ENCODE measurements at places on chromosomes 13 and 19.

- DNase-seq: no peak
Observed at GRCh38 chr19:558770-559439, 13.5 kb upstream of the BSG start.

DNA sequence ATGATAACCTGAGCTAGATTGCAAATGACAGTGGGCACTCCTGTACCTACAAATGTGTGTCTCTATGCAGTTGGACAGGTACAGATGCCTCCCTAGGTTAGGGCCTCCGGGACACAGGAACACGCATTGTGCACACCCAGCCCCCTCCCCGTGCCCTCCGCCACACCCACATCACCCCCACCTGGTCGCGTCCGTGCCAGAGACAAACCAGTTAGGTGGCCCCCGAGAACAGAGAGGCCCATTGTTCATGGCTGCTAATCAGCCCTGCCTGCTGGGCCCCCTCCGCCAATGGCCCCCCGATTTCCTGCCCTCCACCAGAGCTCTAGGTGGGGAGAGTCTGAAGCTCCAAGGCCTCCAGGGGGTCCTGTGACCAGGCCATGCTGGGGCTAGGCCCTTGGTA lies 13.7 kb downstream of the NRTN start:
- DNase-seq: no peak

DNA sequence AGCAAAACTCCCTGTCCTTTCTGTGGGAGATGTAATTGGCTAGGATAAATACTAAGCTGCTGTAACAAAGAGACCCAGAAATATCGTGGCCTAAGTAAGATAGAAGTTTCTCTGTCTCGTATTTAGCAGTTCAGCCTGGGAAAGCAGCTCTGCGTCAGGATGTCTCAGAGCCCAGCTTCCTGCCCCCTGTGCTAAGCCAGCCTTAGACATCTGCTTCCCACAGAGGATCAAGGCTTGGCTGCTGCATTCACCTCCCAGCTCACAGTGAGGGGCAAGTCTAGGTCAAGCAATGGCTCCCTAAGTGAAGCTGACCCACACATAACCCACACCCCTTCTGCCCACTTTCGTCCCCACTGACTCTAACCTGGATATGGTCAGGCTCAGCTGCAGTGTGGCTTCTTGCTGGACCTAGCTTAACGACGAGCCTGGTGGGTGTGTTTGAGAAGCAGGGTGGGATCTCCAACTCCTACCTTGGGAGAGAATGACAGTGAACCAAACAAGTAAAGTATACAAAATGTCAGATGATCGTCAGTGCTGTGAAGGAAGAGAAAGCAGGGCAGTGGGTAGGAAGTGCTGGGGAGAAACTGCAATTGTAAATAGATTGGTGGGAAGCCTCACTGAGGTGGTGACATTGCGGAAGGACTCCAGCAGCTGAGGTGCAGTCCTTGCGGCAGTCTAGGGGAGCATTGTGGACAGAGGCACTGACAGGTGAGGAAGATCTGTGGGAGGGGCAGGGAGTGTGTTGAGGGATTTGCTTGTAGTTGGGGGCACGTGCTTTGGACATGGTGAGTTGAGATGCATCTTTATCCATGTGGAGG lies 82.9 kb downstream of the TNFRSF19 start:
- no peak for DNase-seq

GRCh38 chr19:15843203-15843893 lies 27.9 kb upstream of the OR10H1 start:
- peak; percentile 22 for DNase-seq

DNA sequence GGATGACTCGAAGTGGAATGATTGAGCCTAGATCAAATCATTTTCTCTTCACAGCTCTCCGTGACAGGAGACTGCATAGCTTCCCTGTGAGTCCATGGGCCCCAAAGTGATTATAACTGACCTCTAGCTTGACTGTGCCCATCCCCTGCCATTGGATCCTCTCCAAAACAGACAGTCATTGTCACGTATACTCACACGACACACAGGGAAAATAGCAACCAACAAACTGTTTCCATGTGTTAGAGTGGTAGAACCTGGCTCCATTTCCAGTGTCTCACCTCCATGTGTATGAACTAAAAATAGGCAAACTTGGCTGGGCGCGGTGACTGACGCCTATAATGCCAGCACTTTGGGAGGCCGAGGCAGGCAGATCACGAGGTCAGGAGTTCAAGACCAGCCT lies 48.8 kb upstream of the NPAS1 start:
- DNase-seq: no peak

DNA sequence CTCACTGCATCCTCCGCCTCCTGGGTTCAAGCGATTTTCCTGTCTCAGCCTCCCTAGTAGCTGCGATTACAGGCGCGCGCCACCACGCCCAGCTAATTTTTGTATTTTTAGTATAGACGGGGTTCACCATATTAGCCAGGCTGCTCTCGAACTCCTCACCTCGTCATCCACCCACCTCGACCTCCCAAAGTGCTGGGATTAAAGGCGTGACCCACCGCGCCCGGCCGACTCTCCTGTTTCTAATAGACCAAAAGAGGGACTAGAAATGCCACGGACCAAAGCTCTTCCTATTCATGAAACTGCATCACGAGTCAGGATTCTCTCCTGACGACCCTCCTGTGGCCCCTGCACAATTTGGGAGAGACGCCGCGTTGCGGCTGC lies 563 bp downstream of the ZNF43 start:
- no peak for DNase-seq

- no peak for DNase-seq
Observed at GRCh38 chr19:35937345-35938281, 1.4 kb downstream of the LRFN3 start.

GRCh38 chr13:76637641-76638141 lies 248.5 kb downstream of the KCTD12 start:
- no peak for DNase-seq

DNA sequence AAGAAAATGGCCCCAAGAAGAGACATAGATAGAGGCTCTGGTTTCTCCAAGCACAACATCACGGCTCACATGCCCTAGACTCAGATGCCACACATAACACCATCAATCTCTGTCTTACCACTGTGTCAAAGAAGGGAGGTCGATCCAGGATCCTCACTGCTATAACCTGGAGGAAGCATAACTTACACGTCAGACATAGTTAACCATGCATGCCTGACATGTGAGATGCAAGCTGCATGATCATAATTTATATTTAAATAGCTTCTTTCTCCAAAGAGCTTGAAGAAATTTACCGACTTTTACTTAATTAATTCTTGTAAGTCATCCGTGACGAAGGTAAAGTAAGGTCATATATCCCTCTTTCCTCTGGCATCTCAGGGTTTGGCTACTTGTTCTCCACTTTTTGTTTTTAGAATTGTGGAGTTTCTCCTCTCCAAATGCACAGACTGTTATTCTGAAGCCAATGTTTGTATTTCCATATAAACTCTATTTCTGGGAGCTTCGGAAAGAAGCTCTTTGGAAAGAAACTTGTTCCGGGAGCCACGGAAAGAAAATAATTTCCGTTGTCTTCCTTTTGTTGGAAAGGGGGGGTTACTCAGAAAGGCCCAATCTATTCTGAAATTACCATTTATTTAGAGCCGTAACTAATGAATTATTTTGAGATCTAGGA lies 205.6 kb downstream of the LHFPL6 start:
- no peak for DNase-seq

DNA sequence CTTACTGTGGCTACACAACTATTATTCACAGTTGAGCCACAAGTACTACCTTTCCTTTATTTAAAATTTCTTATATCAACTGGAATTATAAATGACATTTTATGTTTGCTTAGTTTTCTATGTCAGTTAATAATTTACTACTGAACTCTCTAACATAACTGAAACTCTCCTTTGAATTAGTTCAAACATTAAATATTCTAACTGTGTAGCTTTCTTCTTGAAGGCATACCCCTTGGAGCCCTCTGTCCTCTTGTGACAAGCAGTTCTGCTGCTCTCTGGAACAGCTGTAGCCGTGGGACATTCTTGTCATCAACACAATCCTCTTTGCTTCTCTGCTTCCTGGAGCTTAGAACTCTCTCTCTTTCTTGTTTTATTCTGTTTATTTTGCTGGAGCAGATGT lies 244.8 kb downstream of the NHLRC3 start:
- DNase-seq: no peak

- DNase-seq: no peak
Observed at GRCh38 chr19:51311351-51312257, at the start of gene IGLON5. TSS of gene IGLON5 (plus strand) at chr19:51311644. CDS start at chr19:51311848, 204 bp downstream.

- DNase-seq: no peak
Observed at GRCh38 chr13:59464926-59465325, 698.8 kb downstream of the DIAPH3 start.

DNA sequence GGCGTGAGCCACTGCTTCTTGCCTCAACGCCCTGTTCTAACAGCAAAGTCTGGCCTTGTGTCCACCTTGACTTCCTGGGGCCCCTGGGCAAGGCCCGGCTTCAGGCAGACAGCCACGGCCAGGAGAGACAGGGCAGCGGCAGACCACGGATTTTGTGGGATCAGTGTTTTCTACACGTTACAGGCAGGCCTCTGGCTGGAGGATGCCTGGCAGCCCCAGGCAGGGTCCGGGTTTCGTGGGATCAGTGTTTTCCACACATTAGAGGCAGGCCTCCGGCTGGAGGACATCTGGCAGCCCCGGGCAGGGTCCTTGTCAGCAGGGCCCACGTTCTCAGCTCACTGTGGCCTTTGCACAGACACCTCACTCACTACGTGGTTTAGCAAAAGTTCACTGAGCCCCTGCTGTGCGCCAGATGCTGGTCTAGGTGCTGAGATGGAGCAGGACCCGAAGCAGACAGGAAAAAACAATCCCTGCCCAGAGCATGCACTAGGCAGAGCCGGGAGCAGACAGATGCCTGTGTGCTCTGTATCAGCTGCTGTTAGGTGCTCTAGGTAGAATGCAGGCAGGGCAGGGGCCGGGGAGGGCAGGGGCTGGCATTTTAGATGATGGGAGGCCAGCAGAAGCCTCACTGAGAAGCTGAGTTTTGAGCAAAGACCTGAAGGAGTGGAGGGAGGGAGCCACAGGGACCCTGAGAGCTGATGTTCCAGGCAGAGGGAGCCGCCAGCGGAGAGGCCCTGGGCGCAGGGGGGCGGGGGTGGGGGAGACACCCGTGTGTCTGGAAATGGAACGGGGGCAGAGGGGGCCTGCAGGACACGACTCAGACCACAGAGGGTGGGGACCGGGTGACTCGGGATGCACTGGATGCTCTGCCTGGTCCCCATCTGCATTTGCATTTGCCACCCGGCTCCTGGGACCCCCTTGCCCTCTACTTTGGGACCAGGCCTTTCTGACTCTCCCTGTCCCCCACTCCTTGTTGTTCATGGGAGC lies 25.0 kb upstream of the NCCRP1 start:
- no peak for DNase-seq

DNA sequence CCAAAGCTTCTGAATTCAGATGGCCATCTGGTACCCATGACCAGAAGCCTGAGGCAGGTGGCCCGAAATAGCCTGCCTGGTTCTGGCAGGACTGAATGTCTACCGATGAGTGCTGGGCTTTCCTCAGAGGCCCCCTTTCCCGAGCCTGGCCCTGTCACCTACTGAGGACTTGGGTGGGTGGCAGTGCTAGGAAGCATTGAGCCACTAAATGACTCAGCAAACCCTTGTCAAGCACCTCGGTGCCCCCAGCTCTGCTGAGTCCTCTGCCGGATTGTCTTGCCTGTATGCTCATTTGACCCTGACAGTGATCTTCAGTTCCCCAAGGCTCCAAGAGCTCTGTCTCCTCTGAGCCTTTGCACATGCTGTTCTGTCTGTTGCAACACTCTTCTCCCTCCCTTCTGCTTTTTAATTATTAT lies 17.9 kb downstream of the PPP1R37 start:
- DNase-seq: no peak

DNA sequence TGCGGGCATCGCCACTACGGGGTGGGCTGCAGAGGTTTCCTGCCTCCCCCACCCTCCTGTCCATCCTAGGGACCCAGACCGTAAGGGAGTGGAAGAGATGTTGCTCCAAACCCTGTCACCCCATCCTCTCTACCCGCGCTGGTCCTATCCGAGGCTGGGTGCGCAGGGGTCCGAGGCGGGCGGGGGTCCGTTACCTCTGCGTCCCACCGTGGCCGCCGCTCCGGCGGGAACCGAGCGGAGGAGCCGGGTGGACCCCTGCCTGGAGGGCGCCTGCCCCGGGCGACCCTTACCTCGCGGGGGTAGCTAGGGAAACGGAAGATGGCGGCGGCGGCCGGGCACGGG lies at the start of gene DGKH:
Gene DGKH, plus strand, starts transcription at position 307 of the 342 bp plus-strand sequence. CDS start 126 bp downstream, outside the sequence.
- no peak for DNase-seq

DNA sequence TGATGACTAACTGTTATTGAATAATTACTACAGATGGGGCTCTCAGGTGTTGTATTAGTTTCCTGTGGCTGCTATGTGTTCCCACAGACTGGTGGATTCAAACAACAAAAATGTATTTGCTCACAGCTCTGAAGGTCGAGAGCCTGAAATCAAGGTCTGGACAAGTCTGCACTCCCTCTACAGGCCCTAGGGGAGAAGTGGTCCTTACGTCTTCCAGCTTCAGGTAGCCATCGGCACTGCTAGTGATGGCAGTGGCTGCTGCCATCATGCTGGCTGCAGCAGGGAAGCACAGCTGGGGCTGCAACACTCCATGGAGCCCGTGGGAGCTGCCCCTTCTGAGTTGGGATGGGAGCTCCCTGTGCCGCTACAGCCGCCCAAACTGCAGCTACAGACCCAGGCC lies 1.9 kb downstream of the TEX26 start:
- no peak for DNase-seq

DNA sequence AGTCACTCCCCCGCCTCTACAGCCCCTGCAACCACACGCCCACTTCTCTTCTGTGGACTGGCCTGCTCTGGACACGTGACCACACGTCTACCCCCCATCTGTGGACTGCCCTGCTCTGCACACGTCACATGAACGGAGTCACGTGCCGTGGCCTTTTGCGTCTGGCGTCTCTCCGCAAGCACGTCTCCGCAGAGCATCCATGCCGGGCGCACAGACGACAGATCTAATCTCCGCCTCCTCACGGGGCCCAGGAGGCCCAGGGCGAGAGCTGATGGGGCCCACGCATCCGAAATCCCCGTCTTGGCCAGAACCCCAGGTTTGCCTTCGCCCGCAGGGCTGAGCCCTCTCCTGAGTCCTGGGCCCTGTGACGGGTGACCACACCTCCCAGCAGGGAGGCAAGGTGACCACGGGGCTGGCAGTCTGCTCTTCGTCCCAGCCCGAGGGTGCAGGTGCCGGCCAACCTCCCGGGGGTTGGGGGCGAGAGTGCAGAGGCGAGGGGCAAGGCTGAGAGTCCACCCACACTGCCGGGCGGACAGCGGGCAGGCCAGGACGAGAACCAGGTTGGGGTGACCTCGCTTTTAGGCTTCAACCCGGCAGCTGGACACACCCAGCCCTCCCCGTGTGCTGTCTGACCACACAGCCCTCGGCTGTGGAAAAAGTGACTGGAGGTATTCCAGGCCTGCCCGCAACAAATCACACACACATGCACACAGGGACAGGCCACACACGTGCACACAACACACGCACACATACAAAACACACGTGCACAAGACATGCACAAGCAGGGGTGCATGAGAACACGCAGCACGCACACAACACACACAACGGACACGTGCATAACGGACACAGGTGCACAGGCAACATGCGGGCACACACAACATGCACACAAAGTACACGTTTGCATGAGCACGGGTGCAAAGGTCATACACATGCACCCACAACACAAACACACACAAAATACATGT lies 3.9 kb downstream of the SBNO2 start:
- DNase-seq: no peak

DNA sequence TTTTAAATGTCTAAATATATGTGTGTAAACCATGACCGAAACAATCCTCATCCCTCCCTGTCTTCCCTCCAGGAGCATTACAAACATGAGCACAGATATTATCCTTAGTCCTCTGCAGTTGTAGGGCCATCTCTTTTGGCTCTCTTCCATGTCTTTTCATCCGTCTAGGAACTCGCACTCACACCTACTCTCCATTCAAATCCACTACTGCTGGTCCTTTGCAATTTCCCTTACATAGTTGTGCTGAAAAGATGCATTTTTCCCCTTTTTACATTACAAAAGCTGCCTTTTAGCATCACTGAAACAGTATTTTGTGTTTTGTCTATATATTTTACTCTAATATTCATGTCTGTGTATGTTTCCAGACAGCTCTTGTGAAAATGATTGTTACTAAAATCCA lies 237.8 kb downstream of the DACH1 start:
- DNase-seq: no peak
